NAMALWA (cell line): ENCODE measurements at places on chromosomes 4 and X.

DNA sequence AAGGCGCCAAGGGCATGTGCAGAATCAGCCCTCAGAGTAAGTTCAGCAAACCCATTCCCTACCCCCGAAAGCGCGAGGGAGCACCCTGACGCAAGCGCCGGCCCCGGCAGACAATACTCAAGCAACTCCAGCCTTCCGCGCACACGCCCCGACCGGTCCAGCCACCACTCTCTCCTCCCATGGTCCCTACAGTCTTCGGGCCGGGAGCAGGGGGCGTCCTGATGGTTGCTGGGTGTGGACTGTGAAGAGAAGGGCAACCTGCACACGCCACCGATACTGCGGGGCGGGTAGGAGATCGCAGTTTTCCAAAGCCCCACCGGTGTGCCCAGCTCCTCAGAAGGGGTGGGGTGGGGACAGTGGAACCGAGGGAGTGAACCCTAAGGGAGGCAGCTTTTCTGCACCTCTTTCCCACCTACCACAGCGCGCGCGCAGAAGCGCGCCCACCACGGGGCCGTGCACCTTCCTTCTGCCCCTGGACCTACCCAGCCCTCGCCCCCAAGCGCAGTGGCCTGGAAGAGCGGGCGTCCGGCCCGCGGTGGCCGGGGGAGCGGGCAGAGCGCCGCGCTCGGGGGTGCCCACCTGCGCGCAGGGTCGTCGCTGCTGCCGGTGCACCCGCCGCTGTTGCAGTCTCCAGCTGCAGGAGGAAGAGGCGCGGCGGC lies 650.2 kb upstream of the DIPK2B start:
- peak; percentile 48 for DNase-seq

DNA sequence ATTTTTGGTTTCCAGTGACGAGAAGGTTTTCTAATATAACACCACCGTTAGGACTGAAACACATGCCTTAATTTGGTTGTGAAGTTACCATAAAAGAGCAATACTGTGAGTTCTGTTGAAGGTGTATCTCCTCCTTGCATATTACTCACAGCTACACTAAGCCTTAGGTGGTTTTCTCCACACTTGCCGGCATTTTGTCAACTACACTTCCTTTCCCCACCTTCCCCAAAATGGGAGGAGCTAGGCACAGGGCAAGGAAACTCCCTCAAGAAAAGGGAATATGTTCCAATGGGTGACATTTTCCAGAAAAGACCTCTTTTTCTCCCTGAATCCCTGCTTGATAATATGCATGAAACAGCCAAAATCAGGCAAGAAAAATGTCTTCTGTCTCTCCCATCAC lies 44.8 kb downstream of the RELL1 start:
- DNase-seq: no peak

GRCh38 chr4:147633113-147633512 lies 15.9 kb downstream of the TMEM184C start:
- DNase-seq: no peak

GRCh38 chrX:146956760-146957159 lies 142.2 kb upstream of the CXorf51A start:
- no peak for DNase-seq
